Hematopoietic multipotent progenitor cell treated with erythropoietin and hydrocortisone succinate and interleukin-3 and kit ligand, for 15 days (in vitro differentiated cells): ENCODE measurements at places on chromosomes 2 and 18.
A peak's percentile ranks its signal among the peaks of the same experiment; 100 is the strongest.

- DNase-seq, result no peak
These were observed 175.8 kb upstream of the TCF4 start for GRCh38 chr18:55763805-55764204.

DNA sequence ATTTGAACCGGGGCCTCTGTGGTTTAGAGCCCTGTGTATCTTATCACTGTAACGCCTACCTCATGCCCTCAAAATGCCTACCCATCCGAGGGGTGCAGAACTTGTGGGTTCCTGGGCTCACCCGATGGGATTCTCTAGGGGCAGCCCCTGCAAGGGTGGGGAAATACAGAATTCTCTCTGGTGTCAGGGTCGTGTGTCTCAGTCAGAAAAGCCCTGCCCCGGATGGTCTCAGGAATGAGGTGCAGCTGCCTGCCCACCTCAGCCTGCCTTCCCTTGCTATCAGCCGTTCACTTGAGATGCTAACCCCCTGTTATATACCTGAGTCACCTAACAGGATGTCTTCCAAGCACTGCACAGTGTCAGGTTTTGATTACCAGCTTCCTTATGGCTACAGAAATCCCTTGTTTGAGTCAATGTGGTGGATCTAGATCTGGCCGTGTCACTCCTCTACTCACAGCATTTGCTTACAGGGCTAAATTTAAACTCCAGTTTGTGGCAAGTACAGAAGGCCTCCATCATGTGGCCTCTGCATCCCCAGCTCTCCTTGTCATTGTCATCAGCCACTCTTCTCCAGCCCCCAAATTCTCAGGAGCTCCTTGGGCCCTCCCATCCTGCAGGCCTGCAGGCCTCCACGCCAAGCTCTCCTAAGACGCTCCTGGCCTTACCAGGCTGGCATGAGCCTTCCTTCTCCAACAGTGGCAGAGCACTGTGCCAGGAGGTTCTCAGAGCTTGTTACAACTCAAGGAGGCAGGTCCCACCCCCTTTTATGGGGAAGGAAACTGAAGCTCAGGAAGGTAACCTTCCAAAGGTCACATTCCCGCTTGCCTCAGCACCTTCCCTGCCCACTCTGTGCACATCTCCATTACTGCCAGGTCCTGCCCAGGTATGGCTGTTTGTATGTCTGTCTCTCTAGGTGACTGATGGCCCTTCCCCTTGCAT, 14.3 kb upstream of the MAP3K2 start:
- DNase-seq, result no peak

GRCh38 chr2:69798909-69799526, 30.4 kb upstream of the GMCL1 start:
- DNase-seq, result peak; percentile 56

GRCh38 chr2:217277646-217278398, 418.0 kb upstream of the TNP1 start:
- no peak for DNase-seq

DNA sequence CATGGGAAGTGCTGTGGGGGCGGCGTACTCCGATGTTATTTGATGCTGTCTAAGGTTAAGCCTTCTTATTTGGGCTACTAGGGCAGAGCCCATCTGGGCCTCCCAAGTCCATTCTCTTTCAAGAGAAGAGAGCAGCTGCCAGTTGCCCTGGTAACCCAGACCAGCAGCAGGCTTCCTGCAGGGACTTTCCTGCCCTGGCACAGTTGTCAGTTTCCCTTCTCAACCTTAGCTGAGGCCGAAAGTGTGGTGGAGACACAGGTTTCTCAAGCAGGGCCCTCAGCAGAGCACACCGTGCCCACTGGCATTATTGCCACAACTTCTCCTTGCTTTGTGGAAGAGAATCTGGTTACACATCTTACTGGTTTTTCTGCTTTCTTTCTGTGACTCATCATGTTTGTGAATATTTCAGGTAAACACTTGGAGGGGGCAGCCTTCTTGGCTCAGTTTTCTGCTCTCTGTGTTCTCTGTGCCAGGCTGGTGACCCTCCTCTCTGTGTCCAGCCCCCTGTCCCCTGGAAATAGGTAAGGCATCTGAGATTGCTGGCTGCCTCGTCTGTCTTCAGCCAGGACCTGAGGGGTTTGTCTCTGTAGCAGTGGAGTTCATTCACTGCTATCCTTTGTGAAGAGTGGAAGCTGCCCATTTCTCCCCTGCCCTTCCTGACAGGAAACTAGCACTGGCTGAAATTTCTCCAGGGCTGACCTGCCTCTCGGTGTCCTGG, 111.0 kb downstream of the B3GNT2 start:
- DNase-seq, result no peak

- no peak for DNase-seq
These were observed 28.3 kb upstream of the ASAP2 start for GRCh38 chr2:9178110-9178903.

GRCh38 chr2:44944102-44944951, 2.8 kb downstream of the SIX3 start:
- DNase-seq, result no peak

GRCh38 chr2:60779426-60779825, 23.4 kb downstream of the PAPOLG start:
- DNase-seq, result no peak

- no peak for DNase-seq
These were observed 1837.5 kb upstream of the CELF4 start for GRCh38 chr18:39403121-39403520.

DNA sequence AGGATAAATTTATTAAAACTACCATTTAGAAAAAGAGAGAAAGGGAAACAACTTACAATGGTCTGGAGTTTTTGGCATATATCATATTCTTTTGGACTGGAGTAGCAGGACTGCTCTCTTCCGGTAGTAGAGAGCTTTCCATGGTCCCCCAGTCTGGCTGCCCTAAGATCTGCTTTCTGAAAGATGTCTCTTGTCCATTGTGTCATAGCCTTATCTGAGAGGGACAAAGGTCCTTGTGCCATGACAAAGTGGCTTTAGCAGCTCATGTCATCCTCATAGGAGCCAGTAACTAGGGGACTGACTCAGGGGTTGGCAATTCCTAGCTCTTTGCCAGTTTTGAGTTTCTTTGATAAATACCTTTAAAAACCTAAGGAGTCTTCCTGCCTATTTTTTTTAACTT, 505.5 kb upstream of the ZEB2 start:
- DNase-seq, result no peak

DNA sequence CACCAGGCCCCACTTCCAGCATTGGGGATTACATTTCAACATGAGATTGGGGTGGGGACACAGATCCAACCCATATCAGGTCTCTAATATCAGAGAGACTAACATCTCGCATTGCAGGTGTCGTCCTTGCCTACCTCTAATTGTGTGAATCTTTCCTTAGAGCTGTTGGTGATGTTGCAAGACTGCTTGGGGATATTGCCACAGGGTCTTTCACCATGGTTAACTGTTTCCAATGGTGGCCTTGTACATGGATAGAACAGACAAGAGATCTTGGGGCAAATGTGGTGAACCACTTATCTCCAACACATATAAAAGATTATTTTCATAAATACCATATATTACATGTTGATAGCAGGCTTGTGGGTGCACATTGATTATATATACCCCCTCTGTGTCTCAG, 270.3 kb upstream of the LINC00305 start:
- no peak for DNase-seq
